ENCODE measurements at places on chromosomes 3 and 15.

DNA sequence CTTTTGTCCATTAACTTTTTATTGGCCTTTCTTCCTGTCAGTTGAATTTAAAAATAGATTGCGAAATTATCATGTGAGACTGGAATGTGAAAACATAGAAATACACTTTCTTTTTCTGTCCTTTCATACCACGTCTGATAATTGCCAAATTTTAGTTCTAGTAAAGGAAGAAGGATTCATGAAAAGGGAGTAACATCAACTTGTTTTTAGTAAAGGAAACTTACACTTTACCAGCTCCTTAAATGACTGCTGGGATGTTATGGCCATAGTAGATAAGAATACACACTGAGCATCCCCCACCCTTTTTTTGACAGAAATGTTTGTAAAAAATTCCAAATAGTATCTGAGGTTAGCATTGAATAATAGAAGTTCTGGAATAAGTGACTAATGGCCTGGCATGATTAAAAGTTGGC is 137.9 kb downstream of the NEO1 start:
- DNase-seq: no peak

- DNase-seq: no peak
Measured at GRCh38 chr3:33582234-33582633, 135.8 kb downstream of the CLASP2 start.

DNA sequence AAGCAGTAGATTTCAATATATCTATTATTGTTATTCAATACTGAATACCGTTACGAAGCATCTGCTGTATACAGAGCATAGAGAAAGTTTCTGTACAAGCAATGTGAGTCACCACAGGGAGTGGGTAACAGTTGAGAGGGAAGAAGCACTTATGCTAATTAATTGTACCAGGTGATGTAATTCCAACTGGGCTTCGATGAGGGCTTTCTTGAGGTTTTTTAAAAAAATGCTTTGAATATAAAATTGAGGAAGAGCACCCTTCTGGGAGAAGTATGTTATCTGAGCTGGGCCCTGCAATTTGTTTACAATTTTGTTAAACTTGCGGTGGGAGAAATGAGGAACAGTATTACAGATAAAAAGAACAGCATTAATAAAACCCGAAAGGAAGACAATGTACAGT is 197.9 kb downstream of the TPRG1 start:
- no peak for DNase-seq

DNA sequence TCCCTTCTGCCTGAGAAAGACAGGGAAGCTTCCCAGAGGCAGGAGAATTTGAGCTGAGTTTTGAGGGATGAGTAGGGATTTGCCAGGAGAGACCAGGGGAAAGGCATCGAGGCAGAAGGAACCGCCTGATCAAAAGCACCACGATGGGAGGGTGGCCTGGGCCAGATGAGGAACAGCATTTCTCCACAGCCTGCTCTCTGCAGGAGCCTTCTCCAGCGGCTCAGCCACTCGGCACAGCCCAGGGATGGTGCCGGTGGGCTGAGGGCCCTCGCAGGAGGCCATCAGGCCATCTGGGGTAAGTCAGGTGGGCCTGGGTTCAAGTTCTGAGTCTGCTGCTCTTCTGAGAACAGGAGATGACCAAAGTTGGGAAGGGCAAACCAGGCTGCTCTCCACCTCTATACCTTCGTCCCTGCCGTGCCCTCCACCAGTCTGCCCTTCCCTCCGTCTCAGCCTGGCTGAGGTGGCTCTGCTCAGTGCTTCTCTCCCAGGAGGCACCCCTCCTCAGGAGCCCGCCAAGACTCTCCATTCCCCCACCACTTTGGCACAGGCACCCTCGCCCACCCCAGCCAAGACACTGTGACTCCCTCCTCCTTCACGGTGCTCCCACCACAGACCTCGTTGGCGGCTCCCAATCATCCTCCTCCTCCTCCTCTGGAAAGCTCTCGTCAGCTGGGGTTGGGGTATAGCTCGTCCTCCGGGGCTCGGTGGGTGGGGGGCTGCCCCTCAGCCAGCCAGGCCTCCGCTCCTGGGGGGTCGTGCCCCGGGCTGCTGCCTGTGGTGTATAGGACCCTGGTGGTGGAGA is 34.9 kb downstream of the GRIP2 start:
- DNase-seq: no peak

DNA sequence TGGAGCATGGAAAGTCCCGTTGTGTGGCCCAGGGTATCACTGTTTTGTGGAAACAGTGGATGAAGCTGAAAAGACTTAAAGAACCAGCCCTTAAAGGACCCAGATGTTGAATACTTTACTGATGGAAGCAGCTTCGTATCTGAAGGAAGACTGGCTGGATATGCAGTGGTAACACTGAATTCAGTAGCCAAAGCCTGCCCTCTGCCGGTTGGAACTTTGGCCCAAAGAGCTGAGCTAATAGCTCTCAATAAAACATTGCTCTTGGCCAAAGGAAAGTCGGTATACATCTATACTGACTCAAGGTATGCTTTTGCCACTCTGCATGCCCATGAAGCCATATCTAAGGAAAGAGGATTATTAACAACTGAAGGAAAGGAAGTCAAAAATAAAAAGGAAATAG is 885.4 kb downstream of the PDCD6IP start:
- no peak for DNase-seq

- no peak for DNase-seq
Measured at GRCh38 chr3:193837347-193837827, 244.4 kb downstream of the OPA1 start.

DNA sequence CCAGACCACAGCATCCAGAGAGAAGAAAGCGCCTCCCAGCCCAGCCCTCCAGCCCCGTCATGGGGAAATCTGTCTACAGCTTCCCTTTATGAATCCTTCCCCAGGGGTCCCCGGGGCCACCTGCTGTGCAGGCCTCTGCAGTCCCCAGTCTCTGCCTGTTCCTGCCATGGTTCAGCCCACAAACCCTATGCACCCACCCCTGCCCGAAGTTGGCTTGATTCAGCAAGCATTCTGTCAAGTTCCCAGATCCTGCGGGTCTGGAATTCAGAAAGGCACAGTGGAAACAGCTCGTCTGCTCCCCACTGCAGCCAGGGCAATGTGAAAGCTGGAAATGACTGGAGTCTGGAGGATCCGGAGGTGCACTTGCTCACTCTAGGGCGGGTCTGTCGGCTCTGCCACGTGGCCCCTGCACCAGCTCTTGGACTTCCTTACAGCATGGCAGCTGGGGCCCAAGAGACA is 2.9 kb upstream of the OCA2 start:
- DNase-seq: no peak

GRCh38 chr3:33440328-33441224 is at the start of gene UBP1:
TSS of gene UBP1 (minus strand) at chr3:33440405. CDS start at chr3:33439848, 557 bp downstream.
- DNase-seq: peak; percentile 98

DNA sequence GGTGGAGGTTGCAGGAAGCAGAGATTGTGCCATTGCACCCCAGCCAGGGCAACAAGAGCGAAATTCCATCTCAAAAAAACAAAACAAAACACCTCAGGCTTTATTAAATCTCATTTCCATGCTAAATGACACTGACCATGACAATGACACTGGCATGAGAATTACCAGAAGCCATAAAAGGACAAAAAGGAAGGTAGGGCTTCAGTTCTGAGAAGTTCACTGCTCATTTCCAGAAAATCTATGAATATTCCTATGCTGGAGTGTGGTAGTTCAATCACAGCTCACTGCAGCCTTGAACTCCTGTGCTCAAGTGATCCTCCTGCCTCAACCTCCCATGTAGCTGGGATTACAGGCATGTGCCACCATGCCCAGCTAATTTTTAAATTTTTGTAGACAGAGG is 44.7 kb downstream of the PCNP start:
- no peak for DNase-seq

DNA sequence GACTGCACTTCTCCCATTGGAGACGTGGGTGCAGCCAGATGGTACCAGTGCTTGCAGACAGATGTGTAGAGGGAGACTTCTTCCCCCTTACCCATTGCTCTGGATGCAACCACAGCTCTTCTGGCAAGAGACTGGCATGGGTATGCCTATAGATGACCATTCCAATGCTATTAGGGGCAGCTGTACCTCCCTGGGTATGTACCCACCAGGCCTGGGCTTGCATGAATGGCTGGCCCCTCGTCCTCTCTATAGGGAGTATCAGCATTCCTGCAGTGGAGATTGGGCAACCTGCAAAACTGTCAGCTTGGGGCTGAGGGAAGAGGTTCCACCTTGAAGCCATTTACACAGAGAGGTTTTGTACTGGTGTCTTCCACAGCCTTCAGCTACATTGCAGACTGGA is 57.6 kb upstream of the FXR1 start:
- DNase-seq: no peak

GRCh38 chr15:79820820-79821219 is 76.0 kb downstream of the MTHFS start:
- no peak for DNase-seq

DNA sequence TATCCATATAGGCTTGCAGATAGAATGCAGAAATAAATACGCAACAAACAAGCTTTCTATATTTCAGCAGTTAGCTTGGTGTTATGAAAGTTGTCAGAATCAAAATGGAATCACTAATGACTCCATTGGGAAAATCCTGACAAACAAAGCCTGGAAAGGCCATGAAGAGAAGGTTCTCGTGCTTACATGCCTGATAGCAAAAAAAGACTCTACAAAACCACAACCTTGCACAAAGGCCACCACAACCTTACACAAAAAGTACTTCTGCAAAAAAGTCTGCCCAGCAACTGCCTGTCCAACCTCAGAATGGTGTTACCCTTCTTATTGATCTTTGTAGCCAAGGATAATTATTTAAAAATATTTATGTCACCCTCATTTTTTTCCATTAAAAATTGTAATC is 14.4 kb upstream of the PLSCR1 start:
- no peak for DNase-seq

DNA sequence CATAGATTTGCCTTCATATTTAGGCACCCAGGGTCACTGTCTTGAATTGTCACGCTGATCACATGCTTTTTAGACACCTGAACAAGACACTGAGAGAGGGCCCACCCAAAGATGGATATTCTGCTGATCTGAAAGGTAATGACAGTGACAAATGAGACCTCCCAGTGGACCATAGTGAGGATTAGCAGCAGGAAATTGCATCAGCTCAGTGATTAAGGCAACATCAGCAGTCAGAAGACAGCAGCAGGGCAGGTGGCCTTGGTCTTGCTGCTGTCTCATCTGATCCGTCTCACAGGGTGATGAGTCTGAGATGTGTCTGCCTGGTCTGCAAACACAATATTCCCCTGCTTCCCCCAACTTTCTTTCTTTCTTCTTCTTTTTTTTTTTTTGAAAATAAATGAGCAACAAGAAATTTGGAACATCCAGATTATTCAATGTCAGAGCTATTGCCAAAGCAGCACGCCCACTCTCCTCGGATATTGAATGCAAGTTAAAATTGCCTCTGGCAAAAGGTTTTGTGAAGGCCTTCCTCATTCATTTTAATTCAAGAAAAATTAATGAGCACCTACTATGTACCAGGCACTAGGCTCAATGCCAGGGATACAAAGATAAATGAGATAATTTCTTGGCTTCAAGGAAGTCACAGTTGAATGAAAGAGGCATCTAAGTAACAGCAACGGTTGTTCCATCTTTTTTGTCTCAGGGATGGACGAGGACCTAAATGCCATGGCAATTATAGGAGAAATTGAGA is 14.1 kb downstream of the OTOL1 start:
- DNase-seq: no peak

DNA sequence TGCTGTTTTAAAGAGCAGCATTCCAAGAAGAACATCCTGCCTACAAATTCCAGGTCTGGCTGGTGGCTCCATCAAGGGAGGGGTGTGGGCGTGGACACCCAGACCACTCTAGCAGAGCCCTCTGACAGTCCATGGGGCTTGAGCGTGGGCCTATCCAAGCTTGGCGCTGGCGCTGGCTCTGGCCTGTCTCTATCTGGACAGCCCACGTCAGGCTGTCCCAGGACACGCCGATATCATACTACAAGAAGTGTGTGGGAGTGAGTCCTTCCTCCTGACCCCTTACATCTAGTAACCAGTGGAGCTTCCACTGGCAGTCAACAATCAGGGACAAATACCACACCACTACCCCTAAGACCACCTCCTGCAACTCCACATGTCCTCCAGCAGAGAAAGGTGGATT is 17.1 kb upstream of the DUSP7 start:
- DNase-seq: no peak

- no peak for DNase-seq
Measured at GRCh38 chr3:142536519-142536918, 42.0 kb downstream of the ATR start.

- no peak for DNase-seq
Measured at GRCh38 chr15:48300038-48300437, 31.2 kb upstream of the DUT start.

- no peak for DNase-seq
Measured at GRCh38 chr3:145058483-145058882, 1086.9 kb downstream of the DIPK2A start.

DNA sequence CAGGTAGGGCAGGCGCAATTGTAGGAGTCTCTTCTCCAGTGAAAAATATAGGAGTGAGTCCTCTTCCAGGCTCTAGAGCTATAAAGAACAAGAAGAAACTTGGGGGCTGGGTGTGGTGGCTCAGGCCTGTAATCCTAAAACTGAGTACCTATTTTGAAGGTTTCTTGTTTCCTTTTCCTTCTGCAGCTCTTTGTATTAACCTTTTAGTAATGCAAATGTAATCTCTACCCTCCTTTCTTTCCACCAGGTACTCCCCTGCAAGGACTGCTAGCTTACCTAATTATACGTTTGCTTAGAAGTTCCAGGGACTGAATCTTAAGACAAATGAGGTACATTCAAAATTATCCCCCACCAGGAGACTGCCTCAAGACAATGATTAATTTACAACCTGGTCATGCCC is 75.9 kb downstream of the CD47 start:
- DNase-seq: no peak

GRCh38 chr3:171543759-171544300 is 83.6 kb upstream of the TNIK start:
- DNase-seq: no peak

DNA sequence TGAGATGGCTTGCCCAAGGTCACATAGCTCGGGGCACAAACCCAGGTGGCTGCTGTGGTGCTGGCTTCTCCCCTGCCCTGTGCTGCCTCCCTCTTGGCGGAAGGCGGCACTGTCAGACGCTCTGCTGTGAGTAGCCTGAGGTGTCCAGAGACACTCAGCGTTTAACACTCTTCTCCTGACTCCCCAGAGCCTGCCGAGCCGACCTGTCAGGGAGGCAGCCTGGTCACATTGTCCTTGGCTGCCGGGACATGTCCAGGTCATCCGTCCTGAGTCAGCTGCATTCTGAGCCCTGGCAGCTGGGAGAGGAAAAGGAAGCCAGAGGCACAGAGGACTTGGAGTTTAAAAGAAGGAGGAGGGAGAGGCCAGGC is 4.7 kb downstream of the LMAN1L start:
- DNase-seq: peak; percentile 15

DNA sequence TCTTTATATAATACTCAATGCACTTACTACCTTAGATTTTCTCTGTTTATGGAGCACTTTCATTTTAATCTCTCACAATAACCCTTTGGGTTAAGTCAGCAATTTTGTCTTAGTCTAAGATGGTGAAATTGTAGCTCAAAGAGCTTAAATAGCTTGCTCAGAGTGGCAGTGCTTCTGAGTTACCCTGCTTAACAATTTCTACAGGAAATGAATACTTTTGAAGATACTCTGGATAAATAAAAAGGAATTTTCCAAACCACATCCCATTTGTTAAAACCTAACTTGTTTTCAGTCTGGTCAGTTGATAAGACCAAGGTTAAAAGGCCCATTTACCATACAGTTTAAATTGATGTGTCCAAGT is 37.2 kb downstream of the HMG20A start:
- DNase-seq: no peak

Data from nucleus accumbens (tissue), 56 donors.